ENCODE measurements at places on chromosomes 11 and 22. TPM values are rescaled to one million over a fixed set of nuclear protein-coding genes. Genes with fewer than 3 reads are reported as not detected.
A peak's percentile ranks its signal among the peaks of the same experiment; 100 is the strongest.

- H3K4me1 ChIP-seq: peaks cover 8% of the 10 kb centered on the region
- peak overlapping the region; percentile 83 for H3K27ac ChIP-seq
- H3K36me3 ChIP-seq: peaks cover 27% of the 10 kb centered on the region
- no peaks in the 10 kb centered on the region for H3K27me3 ChIP-seq
- peak; percentile 33 for DNase-seq
- peak overlapping the region; percentile 55 for H3K4me3 ChIP-seq
Measured at GRCh38 chr11:93073508-93074280, 104.2 kb downstream of the MTNR1B start.

DNA sequence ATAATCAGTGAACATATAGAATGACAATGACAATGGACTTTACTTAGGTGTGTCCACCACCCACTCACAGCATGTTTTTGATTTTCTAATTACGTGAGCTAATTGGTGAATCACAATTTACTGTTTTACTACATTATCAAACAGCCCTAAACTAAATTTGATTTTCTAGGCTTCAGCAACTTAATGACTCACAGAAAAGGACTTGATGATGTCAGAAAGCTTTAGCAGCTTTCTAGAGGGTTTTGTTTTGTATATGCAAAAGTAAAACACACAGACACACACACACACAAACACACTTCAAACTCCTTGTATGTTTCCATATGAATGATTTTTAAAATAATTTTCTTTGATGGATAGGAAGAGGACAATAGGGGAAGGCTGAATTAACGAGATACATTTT lies 878.6 kb upstream of the CCDC90B start:
- H3K4me1 ChIP-seq: no peaks in the 10 kb centered on the region
- DNase-seq: no peak
- no peaks in the 10 kb centered on the region for H3K36me3 ChIP-seq
- H3K27me3 ChIP-seq: no peaks in the 10 kb centered on the region
- no peak overlapping the region for H3K27ac ChIP-seq

DNA sequence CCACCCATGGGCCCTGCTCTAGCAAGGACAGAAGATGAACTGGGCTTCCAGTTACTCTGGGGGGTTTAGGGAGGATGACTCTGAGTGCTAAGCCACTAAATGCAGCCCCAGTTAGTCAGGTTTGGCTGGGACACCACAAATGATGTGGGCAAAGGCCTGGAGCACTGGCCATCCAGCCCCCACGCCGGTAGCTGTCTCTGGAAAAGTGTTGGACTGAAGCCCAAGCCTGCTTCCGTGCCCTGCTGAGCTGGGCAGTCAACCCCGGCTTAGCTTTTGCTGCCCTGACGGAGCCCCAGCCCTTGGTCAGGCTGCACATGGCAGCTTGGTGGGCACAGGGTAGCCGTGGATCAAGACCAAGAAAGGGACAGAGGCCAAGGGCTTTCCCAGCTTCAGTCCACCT lies 5.7 kb upstream of the GSTP1 start:
- H3K4me3 ChIP-seq: no peak overlapping the region
- H3K36me3 ChIP-seq: no peaks in the 10 kb centered on the region
- no peaks in the 10 kb centered on the region for H3K27me3 ChIP-seq
- no peak for DNase-seq
- peaks cover 3% of the 10 kb centered on the region for H3K4me1 ChIP-seq
- no peak overlapping the region for H3K27ac ChIP-seq

GRCh38 chr11:130380778-130381177 lies 47.6 kb downstream of the ADAMTS8 start:
- H3K4me1 ChIP-seq: peaks cover 12% of the 10 kb centered on the region
- peaks cover 14% of the 10 kb centered on the region for H3K36me3 ChIP-seq
- no peaks in the 10 kb centered on the region for H3K27me3 ChIP-seq
- DNase-seq: no peak
- H3K4me3 ChIP-seq: 0 out of 3 replicates have a peak overlapping the region, but pooled peaks have one; percentile 26

DNA sequence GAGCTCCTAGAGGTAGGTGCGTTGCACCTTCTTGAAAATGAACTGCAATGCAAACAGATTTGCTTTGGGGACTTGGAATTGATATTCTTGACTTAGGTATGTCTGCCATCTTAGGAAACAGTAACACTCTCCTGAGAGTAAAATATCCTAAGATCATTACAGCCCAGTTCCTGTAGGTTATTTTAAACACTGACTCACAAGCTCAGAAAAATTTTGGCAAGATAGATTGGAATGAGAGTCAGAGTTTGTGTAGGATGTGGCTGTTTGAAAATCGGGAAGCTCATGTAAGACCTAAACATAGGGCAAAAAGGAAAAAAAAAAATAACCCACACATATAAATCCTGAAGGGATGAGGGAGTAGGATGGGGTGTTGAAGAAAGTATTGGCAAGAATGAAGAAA lies 377.0 kb upstream of the LRRC4C start:
- no peak for DNase-seq
- H3K4me3 ChIP-seq: no peak overlapping the region
- peaks cover 5% of the 10 kb centered on the region for H3K36me3 ChIP-seq
- no peaks in the 10 kb centered on the region for H3K27me3 ChIP-seq
- no peak overlapping the region for H3K27ac ChIP-seq

DNA sequence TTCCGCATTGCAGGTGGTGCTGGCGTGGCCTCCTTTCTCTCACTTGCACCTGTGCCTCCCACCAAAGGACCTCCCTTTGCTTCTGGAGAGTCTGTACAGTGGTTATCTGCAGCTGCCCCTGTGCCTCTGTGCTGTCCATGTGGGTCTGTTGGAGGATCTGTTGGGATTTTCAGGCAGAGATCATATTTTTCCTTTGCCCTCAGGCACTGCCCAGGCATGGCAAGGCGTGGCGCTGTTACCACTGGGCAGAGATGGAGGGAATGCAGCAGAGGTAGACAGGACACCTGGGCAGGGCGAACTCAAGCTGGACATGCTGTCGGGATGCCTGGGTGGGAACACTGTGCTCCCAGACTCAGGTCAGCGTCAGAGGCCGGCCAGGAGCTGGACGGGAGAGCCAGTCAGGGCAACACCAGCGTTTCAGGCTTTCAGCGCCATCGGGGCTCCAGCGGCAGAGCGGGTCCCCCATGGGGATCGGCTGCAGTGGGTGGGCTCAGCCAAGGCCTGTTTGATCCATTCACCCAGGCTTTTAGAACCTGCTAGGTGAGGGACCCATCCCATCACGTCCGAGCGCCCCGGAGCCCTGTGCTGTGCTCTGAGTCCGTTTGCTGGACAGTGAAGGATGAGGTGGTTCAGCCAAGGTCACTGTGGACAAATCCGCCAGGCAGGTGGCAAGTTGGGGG lies 718.9 kb downstream of the BRD1 start:
- no peaks in the 10 kb centered on the region for H3K36me3 ChIP-seq
- no peaks in the 10 kb centered on the region for H3K4me1 ChIP-seq
- no peaks in the 10 kb centered on the region for H3K27me3 ChIP-seq
- no peak overlapping the region for H3K27ac ChIP-seq
- DNase-seq: no peak

DNA sequence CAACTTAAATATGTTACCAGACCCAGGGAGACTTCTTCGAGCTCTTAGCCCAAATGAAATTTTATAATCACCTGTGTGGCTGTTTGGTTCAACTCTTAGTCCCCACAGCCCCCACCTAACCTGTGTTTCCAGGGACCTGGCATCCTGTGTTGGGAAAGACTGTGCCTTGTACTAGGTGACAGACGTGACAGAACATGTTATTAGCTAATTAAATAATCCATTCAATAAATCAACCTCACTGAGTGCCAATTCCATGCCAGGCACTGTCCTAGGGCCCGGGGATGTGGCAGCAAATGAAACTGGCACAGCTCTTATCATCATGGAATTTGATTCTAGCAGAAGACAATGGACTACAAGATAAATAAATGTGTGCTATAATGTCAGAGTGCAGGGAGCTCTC lies 431.9 kb downstream of the MIAT start:
- H3K36me3 ChIP-seq: no peaks in the 10 kb centered on the region
- H3K27ac ChIP-seq: no peak overlapping the region
- no peaks in the 10 kb centered on the region for H3K27me3 ChIP-seq
- H3K4me1 ChIP-seq: no peaks in the 10 kb centered on the region
- H3K4me3 ChIP-seq: no peak overlapping the region

DNA sequence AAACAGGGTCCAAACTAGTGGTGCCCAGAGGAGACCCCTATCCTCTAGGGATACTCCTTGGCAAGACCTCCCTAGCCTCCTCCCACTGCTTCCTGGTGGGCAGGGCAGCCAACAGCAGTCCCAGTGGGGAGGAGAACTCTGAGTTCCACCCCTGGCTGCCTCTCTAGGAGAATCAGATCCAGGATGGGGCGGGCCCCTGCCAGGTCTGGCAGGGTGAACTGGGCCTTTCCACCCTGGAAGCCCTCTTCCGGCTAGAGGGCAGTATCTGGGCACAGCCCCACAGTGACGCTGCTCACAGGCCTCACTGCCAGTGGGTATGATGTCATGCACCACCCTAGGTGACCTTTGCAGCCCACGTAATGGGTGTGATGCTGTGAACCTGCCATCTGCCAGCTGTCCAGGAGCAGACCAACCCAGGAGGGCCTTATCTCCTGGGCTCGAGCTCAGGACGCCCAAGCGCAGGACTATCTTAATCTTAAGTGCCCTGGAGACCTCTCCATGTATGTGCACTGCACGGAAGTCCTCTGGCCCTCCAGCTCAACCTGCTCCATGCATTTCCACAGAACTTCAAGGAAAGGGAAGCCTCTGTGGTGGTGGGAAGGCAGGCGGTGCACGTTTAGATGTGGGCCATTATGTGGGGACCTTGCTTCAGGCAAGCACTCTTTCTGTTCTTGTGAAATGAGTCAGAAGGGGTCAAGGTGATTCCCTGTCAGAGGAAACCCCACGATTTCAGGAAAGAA lies 31.8 kb upstream of the FCHSD2 start:
- DNase-seq: no peak
- H3K4me1 ChIP-seq: peaks cover 3% of the 10 kb centered on the region

DNA sequence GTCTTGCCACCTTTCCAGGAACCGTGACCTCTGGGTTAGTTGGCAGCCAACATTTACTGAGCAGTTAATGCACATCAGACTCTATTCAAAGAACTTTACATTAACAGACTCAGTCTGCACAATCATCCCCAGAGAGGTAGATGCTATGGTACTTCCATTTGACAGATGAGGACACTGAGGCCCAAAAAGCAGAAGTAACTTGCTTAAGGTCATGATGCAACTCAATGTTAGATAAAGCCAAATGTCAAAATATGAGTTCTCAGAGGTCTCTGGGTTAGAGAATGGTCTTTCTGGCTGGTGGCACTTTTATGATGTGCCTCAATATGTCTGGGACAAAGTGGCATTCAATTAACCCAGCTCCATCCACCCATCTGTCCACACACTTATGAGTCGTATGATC lies 450.0 kb downstream of the MIAT start:
- no peak overlapping the region for H3K4me3 ChIP-seq
- H3K27me3 ChIP-seq: no peaks in the 10 kb centered on the region
- DNase-seq: no peak
- no peak overlapping the region for H3K27ac ChIP-seq
- H3K36me3 ChIP-seq: no peaks in the 10 kb centered on the region

DNA sequence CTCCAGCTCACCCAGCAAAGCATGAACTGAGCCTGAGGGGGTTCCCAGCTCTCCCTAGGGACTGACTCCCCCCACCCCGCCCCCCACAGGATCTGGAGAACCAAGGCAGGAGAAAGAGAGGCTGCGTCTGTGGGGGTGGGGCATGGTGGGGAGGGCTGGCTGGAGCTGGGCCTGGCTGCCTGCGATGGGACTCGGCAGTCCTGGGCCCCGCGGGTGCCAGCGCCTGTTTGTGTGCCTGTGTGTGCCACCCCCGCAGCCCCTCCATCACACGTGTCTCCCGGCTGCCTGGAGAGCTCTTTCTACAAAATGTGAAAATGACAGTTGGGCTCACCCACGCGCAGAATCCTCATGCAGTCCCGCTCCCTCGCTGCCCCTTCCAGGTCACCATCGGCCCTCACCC lies 46.8 kb downstream of the CACNA1I start:
- peaks cover 2% of the 10 kb centered on the region for H3K4me1 ChIP-seq
- no peaks in the 10 kb centered on the region for H3K27me3 ChIP-seq
- DNase-seq: no peak
- H3K27ac ChIP-seq: no peak overlapping the region

GRCh38 chr22:35601743-35602615 lies 15.2 kb downstream of the MB start:
- no peaks in the 10 kb centered on the region for H3K36me3 ChIP-seq
- no peaks in the 10 kb centered on the region for H3K27me3 ChIP-seq
- no peaks in the 10 kb centered on the region for H3K4me1 ChIP-seq

- H3K4me3 ChIP-seq: no peak overlapping the region
- DNase-seq: peak; percentile 57
- H3K4me1 ChIP-seq: peaks cover 21% of the 10 kb centered on the region
- peaks cover 2% of the 10 kb centered on the region for H3K36me3 ChIP-seq
- no peak overlapping the region for H3K27ac ChIP-seq
- no peaks in the 10 kb centered on the region for H3K27me3 ChIP-seq
Measured at GRCh38 chr11:7573558-7574296, 59.9 kb downstream of the PPFIBP2 start.

DNA sequence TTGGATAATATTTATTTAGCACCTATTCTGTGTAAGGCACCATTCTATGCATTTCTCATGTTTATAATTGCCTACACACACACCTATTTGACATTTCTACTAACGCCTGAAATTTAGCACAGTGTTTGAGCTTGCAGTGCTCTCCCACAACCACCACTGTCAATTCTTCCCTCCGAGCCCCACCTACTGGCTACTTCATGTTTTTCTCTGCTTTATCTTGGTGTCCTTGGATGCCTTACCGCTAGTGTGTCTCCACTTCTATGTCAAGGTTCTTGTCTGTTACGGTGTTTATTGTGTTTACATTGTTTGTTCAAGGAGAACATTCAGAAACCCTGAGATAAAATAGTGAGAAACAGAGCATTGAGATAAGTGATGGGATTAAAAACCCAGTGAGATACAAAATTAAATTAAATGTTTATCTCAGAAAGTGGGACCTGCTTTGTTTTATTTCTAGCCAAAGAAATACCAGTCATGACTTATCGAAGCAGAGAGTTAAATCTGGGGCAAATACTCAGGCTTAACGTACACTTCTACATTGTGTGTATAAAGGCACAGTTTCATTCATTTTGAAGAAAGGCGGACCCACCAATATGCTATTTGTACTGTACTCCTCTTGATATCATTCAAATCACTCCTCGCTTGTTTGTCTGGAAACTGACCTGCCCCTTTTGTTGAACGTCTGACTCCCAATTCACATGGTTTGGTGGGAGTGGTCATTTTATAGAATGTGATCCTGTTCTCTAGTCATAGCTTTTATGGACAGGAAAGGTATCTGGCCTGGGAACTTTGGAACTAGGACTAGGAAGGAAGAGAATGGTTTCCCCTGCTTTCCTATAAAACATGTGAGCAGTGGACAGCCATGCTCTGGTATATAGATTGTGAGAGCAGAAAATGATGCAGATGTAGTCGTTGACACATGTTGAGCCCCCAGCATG lies 39.2 kb upstream of the SLC36A4 start:
- H3K4me1 ChIP-seq: no peaks in the 10 kb centered on the region
- no peak overlapping the region for H3K27ac ChIP-seq
- 0 out of 3 replicates have a peak overlapping the region, but pooled peaks have one; percentile 8 for H3K4me3 ChIP-seq
- no peaks in the 10 kb centered on the region for H3K27me3 ChIP-seq
- DNase-seq: peak; percentile 52

- H3K36me3 ChIP-seq: peaks cover 4% of the 10 kb centered on the region
- H3K27me3 ChIP-seq: no peaks in the 10 kb centered on the region
- no peak for DNase-seq
- no peaks in the 10 kb centered on the region for H3K4me1 ChIP-seq
- H3K4me3 ChIP-seq: no peak overlapping the region
Measured at GRCh38 chr22:26768952-26769351, 111.6 kb downstream of the MIAT start.

ALDH3B1 gene
- not detected for total RNA-seq

NAV2 gene
- 46.3 TPM for total RNA-seq

SMC1B gene
- not detected for total RNA-seq

GAL3ST3 gene
- total RNA-seq: 19.8 TPM

CD3D gene
- total RNA-seq: not detected
